ENCODE measurements at places on chromosomes 2 and 18.

DNA sequence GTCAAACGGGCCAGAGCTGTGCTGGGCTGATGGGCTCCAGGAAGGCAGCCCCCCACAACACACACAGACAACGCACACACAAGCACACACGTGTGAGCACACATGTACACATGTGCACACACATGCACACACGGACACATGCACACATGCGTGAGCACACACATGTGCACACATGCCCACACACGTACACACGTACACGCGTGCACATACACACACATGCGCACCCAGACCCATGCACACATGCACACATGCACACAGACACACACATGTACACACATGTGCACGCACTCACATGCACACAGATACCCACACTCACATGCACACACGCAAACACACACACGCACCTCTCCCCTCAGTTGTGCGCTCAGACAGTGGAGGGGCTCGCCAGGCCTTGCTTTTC is 31.2 kb upstream of the HPCAL1 start:
- no peak for DNase-seq

GRCh38 chr2:19559596-19560240 is 201.3 kb upstream of the OSR1 start:
- no peak for DNase-seq

DNA sequence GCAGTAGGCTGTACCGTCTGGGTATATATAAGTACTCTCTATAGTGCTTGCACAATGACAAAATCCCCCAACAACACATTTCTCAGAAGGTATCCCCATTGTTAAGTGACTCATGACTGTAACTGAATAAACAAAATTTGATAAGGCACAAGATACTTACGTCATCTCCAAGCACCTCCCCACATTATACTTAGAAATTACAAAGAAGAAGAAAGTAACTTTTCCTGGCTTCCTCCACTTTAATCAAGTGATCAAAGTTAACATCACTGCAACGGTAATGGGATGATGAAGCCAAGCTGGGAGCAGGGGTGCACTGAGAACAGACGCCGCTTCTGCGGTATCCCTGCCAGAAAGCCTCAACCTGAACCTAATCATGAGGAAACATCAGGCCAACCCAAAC is 9.7 kb downstream of the TNS1 start:
- DNase-seq = no peak

DNA sequence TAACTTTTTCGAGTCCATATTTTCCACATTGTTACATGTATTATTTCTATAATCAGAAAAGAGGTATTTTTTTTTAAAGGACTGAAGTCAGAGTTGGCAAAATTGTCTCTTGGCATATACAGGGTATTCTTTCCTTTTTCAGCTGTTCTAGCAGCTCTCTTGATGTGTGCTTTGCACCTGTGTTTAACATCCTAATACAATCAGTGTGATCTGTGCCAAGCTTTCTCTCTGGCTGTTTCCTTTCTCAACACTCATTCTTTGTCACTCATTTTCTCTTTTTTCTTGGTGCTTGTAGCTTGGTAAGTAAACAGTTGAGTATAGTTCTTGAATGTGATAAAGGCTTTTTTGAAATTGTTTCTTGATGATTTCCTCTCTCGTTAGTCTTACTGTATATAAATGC is 9.2 kb downstream of the RNMT start:
- DNase-seq = no peak

GRCh38 chr2:217182926-217183325 is 323.1 kb upstream of the TNP1 start:
- DNase-seq = no peak

GRCh38 chr2:187574969-187575750 is 20.9 kb upstream of the TFPI start:
- DNase-seq = no peak

- no peak for DNase-seq
These were observed 180.0 kb upstream of the TPO start for GRCh38 chr2:1233281-1233680.

GRCh38 chr2:200379481-200380090 is 73.1 kb downstream of the SPATS2L start:
- DNase-seq = no peak

GRCh38 chr18:33010149-33010548 is 237.3 kb upstream of the KLHL14 start:
- no peak for DNase-seq

DNA sequence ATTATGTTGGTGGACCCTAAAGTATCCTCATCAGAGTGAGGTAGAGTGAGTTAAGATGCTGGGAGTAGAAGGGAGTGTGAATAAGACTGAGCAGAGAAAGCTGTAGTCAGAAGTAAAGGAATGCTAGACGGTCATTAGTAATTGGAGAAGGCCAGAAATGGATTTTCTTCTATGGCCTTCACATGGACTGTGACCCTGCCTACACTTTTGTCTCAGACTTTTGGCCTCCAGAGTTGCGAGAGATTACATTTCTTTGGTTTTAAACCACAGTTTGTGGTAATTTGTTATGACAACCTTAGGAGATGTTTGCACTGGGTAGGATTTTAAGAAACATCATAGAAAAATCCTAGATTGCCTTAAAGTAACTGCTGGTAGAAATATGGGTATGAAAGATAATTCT is 1267.7 kb upstream of the TMEFF2 start:
- no peak for DNase-seq

- DNase-seq = no peak
These were observed 199.3 kb downstream of the LTBP1 start for GRCh38 chr2:33146102-33146501.

DNA sequence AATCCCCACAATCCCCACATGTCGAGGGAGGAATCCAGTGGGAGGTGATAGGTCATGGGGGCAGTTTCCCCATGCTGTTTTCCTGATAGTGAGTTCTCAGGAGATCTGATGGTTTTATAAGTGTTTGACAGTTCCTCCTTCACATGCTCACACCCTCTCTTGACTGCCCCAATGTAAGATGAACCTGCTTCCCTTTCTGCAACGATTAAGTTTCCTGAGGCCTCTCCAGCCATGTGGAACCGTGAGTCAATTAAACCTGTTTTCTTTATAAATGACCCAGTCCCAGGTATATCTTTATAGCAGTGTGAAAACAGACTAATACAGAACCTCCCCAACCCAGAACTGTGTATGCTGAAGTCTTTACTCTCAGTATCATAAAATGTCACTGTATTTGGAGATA is 289.5 kb upstream of the MMADHC start:
- no peak for DNase-seq
